Activated T-cell treated with anti-CD3 and anti-CD28 coated beads for 48 hours (primary cell): ENCODE measurements at places on chromosomes 3 and 15.

- no peak for DNase-seq
These were observed 123.5 kb downstream of the GHSR start for GRCh38 chr3:172324611-172325203.

GRCh38 chr15:91407269-91407889 is 307.3 kb downstream of the SV2B start:
- no peak for DNase-seq

DNA sequence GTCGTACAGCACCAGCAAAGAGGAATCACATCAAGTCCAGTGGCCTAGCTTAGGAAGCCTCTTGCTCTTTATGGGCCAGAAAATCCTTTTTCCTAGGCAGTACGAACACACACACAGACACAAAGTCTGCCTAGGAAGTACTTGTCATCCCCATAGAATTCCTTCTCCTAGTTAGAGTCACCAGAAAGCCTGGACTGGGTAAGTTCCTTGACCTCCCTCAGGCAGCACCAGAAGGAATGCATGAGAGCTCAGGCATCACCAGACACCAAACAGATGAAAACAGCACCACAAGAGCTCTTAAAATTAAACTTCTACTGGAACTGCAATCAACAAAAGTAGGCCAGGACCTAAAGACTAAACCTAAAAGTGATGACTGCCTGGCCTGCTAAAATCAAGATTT is 192.9 kb upstream of the CCDC54 start:
- DNase-seq, result no peak

GRCh38 chr3:27723815-27724458 is 1.8 kb upstream of the EOMES start:
- DNase-seq, result no peak

DNA sequence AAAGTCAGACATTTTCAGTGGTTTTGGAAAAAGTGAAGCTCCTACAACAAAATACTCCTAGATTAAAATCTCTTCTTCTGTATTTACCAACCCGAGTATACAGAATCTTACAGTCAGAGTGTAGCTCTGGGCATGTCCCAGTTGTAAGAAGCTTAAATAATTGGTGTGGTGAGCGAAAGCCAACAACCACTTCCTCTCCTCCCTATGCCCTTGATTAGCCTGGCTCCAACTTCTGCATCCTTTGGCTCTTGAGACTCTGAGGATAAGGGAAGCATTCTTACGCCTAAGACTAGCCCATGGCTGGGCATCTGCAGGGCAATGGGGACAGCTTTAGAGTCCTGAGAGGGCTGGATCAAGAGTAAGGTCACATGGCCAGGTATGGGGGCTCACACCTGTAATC is 25.5 kb downstream of the RFT1 start:
- DNase-seq, result no peak

- DNase-seq, result no peak
These were observed 69.5 kb downstream of the TIPARP start for GRCh38 chr3:156743859-156744258.

DNA sequence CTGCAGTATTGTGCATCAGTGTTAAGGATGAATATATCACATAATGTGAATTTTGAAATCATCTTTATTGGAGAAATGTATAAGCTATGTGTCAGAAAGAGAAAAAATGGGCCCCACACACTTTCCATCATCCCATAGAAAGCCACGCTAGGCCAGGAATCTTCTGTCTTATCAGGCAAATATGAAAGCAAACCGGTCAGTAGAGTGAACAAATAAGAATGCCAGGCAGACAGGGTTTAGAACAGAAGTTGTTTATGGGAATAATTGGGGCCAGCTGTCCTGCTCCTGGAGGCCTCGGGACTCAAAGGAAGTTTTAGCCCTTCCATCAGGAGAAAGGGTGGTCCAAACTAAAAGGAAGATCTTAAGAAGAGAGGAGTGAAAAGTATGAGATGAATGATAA is 39.5 kb downstream of the ZNF280D start:
- no peak for DNase-seq

- no peak for DNase-seq
These were observed 37.9 kb downstream of the LIPC start for GRCh38 chr15:58469432-58470353.

DNA sequence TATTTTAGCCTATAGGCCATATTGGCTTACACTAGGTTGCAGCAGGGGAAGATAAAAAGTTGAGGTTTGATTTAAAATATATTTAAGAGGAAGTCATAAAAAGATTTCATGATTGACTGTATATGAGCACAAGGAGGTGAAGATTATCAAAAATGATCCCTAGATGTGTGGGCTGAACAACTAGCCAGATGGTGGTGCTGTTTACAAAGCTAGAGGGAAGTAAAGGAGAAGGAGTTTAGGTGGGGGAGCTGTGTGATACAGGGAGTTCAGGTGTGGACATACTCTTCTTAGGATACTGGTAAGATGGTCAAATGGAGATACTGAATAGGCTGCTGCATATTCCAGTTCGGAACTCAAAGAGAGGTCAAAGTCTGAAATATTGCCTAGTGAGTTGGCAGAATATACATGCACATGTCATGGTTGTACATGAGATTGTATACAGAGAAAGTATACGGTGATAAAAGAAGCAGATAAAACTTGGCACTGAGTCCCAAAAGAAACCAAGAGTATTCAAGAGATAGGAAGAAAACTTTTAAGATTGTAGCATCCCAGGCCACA is 727.8 kb downstream of the NLGN1 start:
- no peak for DNase-seq

DNA sequence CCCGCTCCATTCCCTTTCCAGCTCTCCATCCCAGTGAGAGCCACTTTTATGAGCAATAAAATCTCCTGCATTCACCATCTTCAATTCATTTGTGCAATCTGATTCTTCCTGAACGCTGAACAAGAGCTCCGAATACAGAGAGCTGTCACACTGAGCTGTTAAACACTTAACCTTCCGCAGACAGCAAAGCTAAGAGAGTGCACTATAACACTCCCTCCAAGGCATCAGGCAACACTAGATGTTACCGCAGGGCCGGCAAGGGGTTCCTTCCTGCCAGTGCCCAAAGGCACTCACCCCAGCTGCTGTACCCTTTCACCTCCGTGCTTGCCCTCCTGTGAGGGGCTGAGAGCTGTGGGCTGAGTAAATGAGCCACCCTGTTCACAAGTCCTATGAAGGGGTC is 85.6 kb downstream of the BCHE start:
- no peak for DNase-seq
